ENCODE measurements at places on chromosomes 2 and 18.

GRCh38 chr2:65656160-65656718, 223.8 kb upstream of the SPRED2 start:
- no peak for DNase-seq

- DNase-seq, result no peak
These were observed 83.0 kb upstream of the ATG16L1 start for GRCh38 chr2:233168445-233168844.

DNA sequence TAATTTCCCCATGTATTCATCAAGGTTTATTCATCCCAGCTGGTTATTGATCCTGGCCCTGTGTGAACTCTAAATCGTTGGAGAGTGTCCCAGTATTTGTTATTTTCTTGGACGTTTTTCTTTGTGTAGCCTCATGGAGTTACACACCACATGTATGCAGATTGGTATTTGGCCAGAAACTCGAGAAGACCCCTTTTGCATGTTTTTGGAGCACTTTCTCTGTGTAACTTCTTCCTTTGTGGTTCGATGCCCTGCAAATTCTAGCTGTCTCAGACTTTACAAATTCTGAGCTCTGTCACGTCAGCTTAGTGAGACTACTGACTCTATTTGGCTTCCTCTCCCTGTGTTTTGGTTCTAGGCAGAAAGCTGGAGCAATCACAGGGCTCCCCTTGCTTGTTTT, 198.7 kb downstream of the MCFD2 start:
- DNase-seq, result no peak

- peak; percentile 29 for DNase-seq
These were observed 266.3 kb downstream of the TWIST2 start for GRCh38 chr2:239114119-239114581.

DNA sequence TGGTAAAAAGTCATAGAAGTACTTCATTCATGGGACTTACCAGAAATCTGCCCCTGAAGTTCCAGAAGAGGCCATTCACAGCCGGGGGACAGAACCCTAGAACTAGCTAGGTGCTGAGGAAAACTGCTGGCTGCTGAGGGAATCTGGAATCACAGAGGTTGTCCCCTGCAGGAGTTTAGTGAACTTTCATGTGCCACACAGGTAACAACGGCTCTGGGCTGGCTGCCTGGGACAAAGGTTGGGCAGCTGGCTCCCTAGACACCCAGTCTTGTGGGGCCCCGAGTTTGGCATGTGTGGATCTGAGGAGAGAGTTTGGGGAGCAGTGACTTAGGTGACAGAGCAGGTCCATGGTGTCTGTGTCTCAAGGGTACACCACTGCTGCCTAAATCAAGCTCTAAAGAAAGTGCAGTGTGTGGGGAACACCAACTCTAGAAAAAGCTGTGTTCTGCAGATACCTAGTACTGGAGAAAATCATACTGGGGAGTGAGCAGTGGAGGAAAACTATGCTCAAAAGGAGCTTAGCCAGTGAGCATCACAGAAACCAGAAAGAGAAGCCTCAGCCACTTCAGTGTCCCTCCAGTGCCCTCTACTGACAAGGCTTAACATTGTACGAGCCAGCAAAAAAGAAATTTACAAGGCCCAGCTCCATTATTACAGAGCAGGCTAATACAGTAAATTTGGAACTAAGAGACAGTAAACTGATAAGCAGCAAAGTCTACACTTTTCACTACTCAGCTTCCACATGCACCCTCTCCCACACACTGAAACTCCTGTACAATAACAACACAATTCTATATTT, 15.2 kb downstream of the GALNT3 start:
- DNase-seq, result no peak

DNA sequence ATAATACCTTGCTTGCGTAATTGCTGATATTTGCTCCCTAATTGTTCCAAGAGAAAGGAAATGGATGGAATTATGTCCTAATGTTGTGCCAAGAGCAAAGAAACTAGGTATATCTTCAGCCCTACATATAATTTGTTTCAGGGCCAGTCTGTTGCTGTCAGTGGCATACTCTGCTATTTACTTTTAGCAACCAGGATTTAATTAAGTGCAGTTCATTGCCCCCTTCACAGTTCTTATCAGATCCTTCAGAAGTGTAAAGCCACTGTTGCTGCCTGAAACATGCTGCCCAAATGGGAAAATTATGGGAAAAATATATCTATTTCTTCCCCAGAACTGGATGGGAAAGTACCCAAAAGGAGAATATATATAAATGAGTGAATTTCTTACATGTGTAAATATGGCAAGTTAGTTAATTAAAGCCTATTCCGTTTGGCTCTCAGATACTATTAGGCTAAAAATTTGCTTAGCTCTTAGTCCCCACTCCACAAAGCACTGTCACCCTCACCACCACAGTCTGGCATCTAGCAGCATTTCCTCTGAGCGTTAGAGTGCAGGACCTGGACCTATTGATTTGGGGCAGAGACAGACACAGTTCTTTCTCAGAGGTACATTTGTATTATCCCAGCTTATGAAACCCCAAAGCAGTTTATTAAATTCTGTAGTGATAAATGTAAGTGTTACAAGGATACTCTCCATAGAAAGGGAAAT, 72.8 kb upstream of the DTNA start:
- DNase-seq, result no peak

DNA sequence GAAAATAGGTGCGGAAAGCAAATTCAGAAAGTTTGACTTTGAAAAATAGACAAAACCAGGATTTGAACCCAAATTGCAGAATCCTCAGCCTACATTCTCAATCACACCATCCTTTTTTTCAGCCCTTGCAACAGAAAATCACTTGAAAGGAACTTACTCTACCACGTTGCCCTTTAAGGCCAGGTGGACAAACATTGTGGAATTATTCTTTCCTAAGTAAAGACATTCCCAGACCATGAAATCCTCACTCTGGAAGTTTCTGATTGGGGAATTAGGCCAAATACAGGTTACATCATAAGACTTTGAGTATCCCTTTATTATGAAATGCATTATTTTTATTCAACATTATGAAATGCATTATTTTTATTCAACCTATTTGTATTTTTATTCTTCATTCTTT, 259.4 kb downstream of the RAD51AP2 start:
- DNase-seq, result no peak

DNA sequence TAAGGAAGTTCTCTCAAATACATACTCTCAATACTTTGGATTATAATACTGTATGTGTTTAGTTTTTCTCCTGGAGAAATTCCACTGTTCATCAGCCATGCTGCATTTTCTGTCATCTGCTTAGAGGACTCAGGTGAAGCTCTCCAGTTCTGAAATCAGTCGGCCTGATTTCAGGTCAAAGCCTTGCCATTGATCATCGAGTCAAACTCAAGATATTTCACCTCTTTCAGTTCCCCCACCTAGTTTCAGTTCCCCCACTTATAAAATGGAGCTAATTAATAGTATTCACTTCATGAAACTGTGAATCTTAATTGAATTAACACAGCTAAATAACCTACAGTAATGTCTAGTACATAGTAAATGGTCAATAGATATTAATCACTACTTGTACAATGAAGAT, 75.3 kb upstream of the L3MBTL4 start:
- DNase-seq, result no peak

- no peak for DNase-seq
These were observed 37.3 kb downstream of the ST3GAL5 start for GRCh38 chr2:85851253-85852151.

- DNase-seq, result no peak
These were observed 1.8 kb downstream of the PRLH start for GRCh38 chr2:237568121-237568660.

DNA sequence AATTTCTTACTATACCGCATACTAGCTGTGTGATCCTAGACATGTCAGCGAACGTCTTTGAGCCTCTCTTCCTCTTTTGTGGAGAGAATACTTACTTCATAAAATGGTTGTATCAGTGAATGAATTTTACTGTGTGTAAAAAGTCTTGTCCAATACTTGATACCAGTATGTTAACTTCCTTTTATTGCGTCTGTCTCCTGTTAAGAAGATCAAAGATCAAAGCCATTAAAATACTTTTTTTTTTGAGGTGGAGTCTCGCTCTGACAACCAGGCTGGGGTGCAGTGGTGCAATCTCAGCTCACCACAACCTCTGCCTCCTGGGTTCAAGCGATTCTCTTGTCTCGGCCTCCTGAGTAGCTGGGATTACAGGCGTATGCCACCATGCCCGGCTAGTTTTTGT, 33.2 kb downstream of the ERLEC1 start:
- no peak for DNase-seq

GRCh38 chr2:16630463-16630862, 35.2 kb downstream of the CYRIA start:
- DNase-seq, result no peak

GRCh38 chr18:13564579-13564978, 161.8 kb downstream of the FAM210A start:
- no peak for DNase-seq

- no peak for DNase-seq
These were observed 122.1 kb upstream of the TRIB2 start for GRCh38 chr2:12594590-12594989.

GRCh38 chr2:222307143-222307756, 8.5 kb upstream of the PAX3 start:
- DNase-seq, result no peak

DNA sequence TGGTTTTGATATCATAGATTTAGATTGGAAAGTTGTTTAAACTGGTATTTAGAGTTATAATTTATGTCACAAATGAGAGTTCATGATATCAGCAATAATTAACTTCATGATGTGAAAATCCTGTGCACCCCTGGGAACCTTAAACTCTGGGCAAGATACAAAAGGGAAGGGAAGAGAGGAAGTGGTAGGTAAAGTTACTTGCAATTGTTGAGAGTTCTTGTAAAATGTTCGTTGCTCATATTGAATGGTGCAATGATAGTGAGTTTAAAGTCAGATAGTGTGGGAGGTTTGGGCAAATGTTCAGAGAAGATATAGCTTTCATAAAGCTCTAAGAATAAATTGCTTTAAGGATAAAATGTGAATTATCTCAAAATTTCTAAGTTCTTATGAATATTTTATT, 75.4 kb downstream of the SP110 start:
- no peak for DNase-seq

DNA sequence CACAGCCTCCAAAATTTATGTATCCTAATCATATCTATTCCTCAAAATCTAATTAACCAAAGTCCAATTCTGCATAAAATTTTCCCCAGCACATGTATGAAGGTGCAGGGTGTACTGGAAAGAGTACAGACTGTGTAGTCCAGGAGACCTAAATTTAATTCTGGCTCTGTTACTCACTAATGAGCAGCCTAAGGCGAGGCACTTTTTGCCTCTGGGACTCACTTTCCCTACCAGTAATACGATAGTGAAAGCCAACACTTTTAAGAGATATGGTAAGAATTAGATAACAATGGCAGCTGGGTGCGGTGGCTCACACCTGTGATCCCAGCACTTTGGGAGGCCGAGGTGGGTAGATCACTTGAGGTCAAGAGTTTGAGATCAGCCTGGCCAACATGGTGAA, 177.7 kb downstream of the PIEZO2 start:
- DNase-seq, result no peak

- DNase-seq, result no peak
These were observed 141.2 kb downstream of the MYCN start for GRCh38 chr2:16081316-16082200.

- no peak for DNase-seq
These were observed 209.6 kb upstream of the SLC39A10 start for GRCh38 chr2:195447323-195447975.

GRCh38 chr2:45984896-45985473, 312.2 kb upstream of the EPAS1 start:
- no peak for DNase-seq

GRCh38 chr2:162293122-162293786, 25.2 kb downstream of the IFIH1 start:
- DNase-seq, result no peak

DNA sequence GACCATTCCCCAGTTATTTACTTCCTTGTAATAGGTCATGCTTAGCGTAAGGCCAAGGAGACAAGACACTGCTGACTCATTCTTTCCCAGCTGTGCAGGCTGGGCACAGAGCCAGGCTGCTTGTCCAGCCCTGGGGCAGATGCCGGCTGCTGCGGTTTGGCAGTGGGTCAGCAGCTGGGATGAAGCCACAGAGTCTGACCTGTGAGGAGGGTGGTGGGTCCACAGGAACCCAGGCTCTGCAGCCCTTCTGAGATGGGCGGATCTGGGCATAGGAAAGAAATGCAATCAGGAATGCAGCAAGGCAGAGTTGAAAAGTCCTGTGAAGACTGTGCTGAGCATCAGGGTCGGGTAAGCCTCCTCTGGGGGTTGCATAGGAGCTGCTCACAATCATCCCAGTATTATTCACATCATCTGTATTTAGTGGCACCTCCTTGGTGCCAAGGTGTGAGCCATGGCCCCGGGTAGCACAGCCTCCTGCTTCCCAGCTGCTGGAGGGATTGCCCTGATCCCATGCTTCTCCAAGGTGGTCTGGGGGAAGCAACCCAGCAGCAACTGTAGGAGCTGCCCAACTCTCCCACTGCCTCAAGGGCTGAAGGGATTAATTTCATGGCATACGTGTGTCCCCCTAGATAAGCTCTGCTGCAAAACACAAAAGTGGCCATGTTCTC, 139.0 kb downstream of the DDX1 start:
- peak; percentile 81 for DNase-seq

DNA sequence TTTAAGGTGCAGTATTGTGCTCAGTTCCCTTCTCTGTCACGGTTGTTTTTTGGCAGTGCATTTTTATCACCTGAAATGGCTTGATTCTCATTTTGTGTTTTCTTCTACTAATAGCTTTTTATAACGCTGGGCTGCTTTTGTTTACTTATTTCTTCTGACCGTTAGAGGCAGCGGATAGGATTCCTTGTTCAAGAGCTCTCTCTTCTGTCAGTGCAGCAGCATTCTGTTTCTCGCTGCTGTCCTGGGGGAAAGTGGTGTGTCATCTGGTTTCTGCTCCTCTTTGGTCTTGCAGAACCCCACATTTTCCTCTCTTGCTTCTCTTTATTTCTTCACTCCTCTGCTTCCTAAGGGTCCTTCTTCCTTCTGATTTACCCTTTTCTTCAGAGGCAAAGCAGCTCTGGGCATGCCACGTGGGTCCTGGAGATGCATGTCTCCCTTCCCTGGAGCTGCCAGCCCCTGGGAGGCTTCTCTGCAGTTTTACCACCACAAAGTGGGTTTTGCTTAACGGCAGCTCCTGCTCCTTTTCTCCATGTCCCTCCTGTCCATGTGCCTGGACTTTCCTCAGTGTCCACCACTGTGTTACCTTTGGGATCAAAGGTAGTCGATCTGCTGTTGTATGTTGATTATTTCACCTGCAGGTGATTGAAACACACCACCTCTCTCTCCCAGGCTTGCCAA, 47.3 kb upstream of the SNTG2 start:
- DNase-seq, result no peak

- no peak for DNase-seq
These were observed 63.0 kb downstream of the NPAS2 start for GRCh38 chr2:100882645-100883613.

- DNase-seq, result no peak
These were observed 68.6 kb upstream of the RAPH1 start for GRCh38 chr2:203603456-203604389.

GRCh38 chr2:50535971-50536759, 495.8 kb downstream of the NRXN1 start:
- DNase-seq, result peak; percentile 10

DNA sequence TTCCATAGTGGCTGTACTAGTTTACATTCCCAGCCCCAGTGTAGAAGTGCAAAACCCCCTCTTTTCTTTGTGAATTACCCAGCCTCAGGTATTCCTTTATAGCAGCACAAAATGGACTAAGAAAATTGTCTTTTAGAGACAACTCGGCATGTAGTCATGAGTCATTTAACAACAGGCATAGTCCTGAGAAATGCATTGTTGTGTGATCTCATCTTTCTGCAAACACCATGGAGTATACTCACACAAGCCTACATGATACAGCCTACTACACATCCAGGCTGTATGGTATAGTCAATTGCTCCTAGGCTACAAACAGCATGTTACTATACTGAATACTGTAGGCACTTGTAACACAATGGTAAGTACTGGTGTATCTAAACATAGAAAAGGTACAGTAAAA, 44.4 kb upstream of the MBP start:
- no peak for DNase-seq
